Testis (tissue), 5 donors: ENCODE measurements at places on chromosomes 4 and X. TPM values are rescaled to one million over a fixed set of nuclear protein-coding genes. Genes with fewer than 3 reads are reported as not detected.

GRCh38 chr4:77155631-77156452 lies 1.2 kb upstream of the CCNG2 start:
- DNase-seq = no peak

- DNase-seq = no peak
Observed at GRCh38 chr4:141759796-141760425, 123.5 kb downstream of the IL15 start.

DNA sequence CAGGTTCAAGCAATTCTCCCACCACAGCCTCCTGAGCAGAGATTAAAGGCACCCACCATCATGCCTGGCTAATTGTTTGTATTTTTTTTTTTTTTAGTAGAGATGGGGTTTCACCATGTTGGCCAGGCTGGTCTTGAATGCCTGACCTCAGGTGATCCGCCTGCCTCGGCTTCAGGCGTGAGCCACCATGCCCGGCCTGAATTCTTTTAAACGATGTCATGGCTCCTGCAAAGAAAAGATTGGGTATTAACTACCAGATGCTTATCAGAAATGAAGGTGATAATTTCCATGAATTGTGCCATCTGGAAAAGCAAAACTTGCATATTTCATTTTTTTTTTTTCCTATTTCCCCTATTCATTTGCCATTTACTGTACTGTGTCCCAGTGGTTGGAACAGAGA lies 195.7 kb upstream of the IGFBP7 start:
- no peak for DNase-seq

DNA sequence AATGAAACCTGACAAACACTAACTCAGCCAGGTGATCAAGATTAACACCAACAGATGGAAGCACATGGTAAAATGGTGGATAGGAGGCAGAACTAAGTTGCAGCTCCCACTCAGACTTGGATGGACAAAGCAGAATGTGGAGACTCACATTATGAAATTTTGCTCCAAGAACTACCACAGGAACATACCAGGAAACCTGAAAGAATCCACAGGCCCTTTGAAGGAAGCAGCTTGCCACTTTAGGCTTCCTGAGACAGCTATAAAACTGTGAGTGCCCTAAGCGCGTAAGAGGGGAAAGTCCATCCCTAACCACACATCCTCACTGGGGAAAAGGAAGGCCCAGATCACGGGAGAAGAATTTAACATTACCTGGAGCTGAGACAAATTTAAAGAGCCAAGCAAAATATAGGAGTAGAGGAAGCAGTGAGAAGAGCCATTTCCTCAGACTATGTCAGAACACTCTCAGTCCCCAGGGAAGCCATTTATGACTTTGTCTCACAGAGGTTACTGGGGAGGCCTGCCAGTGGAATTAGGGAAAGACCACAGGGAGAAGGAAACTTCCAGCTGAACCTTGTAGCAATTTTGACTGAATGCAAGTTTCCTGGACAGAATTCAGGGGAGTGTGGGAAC lies 224.5 kb downstream of the TEX13C start:
- no peak for DNase-seq

DNA sequence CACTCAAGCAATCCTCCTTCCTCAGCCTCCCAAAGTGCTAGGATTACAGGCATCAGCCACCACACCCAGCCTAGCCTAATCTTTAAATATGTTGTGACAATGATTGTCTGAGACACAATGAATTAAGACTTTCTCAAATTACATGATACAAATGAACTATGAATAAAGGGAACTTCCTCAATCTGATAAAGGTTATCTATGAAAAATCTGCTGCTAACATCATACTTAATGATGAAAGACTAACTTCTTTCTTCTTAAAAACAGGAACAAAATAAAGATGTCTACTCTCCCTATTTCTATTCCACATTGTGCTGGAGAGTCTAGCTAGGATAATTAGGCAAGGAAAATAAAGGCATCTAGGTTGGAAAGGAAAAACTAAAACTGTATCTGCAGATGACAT lies 60.0 kb downstream of the PDHA1 start:
- DNase-seq = no peak

DNA sequence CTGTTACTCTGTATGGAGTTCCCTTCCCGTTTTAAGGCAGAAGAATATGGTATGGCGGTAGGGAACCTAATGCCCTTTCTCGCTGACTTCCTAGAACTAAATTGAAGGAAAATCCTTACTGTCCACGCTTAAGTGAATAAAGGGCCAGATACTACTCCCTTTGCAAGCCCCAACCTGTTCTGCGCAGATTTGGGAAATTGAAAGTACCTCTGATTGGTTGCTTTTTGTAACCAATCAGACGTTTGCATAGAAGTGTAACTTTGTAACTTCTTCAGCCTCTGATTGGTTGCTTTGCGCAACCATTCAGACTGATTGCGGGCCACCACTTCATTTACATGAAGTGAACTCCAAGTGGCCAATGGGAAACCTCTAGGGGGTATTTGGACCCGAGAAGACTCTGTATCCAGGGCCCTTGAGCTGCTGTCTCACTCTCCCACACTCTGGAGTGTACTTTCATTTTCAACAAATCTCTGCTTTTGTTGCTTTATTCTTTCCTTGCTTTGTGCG lies 1.2 kb upstream of the TMEM33 start:
- peak; percentile 54 for DNase-seq

DNA sequence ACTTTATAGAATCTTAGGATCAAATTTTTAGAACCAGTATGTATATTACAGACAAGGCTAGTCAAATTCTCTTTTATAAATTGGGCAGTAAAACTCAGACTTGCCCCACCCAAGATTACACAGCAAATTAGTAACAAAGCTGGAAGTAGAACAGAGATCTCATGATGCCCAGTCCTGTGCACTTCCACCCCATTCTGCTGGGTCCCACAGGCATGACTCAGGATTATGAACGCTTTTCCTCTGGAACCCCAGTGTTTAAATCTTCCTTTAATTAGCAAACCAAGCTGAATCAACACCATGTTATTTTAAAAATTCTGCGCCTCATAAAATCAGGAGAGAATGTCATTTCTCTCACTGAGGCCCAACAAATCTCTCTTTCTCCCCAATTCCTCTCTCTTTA lies 1.5 kb upstream of the IL13RA2 start:
- no peak for DNase-seq

GRCh38 chrX:113980953-113981352 lies 602.9 kb upstream of the HTR2C start:
- no peak for DNase-seq

DNA sequence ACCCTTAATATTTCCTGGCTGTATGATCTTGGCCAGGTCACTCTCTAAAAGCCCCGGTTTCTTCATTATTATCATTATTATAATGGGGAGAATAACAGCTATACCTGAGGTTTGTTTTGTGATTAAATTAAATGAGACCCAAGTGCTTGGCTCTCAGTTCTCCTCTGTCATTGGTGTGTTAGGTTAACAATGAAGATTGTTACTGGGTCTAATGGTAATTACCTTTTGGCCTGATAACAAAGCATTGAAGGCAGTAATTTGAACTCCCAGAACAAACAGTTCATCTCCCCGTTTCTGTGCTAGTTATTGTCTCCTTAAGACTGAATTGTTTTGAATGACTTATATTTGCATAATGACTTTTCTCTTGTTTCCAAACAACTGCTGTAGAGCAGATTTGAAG lies 6.8 kb upstream of the ANAPC4 start:
- DNase-seq = no peak

DNA sequence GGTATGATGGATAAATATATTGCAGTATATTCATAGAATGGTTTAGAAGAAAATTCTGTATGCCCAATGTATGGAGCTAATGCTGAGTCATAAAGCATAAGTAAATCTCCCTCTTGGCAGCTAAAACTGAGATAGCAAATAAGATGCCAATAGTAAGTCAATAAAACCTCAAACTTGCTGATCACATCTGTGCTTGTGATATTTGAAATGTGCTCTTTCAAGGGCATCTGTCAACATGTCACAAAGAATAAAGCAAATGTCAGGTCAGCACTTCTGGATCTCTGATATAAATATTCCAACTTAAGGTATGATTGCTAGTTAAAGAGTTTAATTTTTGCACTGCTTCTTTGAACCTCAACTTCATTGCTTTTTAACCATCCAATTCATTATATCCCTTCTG lies 262.3 kb upstream of the EMCN start:
- no peak for DNase-seq

DNA sequence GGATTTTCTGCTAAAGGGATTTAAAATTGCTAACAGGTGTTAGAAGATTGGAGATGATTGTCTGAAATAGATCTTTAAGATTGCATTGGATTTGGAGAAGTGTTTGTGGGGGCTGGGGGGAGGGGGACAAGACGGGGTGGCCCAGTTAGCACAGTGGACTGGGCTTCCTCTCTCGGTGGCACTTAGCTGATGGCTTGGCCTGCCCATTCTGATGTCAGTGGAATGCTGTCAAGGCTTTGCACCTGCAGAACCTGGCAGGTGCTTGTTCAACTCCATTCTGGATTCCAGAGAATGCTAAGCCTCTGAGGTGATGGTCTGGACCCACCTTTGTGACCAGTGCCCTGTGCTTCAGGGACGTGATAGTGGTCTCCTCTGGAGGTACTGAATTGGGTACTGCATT lies 43.7 kb downstream of the ADD1 start:
- no peak for DNase-seq

- DNase-seq = peak; percentile 7
Observed at GRCh38 chr4:6463311-6464289, 8.8 kb downstream of the PPP2R2C start.

DNA sequence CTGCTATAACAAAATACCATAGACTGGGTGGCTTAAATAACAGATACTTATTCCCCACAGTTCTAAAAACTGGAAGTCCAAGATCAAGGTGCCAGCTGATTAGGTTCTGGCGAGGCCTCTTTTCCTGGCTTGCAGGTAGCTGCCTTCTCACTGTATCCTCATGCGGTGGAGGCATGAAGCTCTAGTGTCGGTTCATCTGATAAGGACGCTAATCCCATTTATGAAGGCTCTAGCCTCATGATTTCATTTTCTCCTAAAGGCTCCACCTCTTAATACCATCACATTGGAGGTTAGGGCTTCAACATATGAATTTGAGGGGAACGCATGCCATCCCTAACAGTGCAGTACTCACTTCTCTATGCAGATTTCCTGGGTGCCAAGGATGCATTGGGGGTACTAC lies 57.9 kb upstream of the STIM2 start:
- DNase-seq = no peak

DNA sequence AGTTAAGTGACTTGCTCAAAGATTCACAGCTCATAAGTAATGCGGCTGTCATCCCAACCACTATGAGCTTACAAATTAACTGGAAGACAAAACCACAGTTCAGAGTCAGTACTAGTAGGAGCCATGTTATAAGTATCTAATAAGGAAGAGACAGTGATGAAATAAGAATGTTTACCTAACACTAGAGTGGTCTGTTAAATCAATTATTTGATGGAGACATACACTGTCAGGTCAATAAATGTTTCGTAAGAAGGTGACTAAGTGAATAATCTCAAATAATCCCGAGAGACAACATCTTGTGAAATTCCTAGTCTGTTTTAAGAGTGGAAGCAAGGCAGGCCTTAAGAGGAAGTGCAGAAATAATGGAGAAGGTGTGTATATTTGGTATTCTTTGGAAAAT lies 25.8 kb upstream of the AMELX start:
- DNase-seq = no peak

GRCh38 chrX:12986164-12986779 lies 11.4 kb downstream of the TMSB4X start:
- no peak for DNase-seq

DNA sequence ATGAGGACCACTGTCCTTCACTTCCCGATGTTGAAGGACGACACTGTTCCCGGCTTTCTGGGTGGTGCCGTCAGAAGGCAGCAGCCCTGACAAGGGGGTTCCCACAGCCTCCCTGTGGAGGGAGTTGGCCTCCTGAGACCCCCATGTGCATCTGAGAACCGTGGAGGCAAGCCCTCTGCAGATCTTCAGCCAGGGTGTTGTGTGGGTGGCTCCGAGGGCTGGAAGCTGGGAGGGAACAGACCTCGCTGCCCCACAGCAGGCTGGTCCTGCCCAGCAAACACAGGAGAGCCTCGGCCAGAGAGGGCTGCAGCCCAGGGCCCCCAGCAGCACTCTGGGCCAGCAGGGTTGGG lies 16.2 kb downstream of the DGKQ start:
- DNase-seq = no peak

DNA sequence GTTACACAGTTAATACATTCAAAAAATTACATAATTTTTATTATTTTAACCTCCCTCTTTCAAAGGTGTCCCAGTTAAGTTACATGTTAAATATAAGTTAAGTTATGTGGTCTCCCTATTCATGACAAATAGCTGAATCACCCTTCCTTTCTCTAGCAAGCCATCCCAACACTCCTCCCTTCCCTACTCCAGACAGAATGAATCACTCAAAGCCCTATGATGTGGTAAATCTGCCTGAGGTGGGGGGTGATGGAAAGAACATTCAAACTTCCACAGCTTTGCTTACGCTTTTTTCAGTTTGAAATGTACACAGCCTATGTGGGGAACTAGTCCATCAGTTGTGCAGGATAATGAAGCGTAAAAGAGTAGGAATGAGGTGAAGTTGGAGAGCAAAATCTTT lies 90.2 kb downstream of the CXCL13 start:
- DNase-seq = no peak

DNA sequence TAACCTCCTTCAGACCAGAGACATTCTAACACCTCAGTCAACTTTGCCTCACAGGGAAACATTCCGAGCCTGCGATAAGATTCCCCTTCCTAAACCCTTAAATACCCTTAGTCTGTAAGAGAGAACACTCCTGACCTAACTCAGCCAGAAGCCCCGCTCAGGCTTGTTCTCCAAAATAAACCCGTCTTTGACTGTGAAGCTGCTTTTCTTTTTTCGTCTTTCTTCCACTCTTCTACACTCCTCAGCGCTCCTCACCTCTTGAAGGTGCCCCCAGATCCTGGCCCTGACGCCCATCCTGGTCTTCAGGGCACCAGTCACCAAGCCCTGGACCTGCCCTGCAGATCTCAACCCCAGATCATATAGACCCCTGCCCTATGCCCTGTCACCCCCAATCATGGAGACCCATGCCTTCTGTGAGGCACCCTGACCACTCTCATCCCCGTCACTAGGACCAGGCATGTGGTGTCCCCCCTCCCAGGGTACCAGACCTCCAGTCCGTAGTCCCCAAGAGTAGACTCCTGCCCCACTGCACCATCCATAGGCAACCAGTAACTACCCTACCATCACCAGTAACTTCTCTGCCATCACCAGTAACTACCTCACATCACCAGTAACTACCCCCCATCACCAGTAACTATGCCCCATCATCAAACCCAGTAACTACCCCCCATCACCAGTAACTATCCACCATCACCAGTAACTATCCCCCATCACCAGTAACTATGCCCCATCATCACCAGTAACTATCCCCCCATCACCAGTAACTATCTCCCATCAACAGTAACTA lies 3.5 kb downstream of the ASMTL start:
- DNase-seq = peak; percentile 7

- no peak for DNase-seq
Observed at GRCh38 chr4:42609051-42609450, 47.9 kb downstream of the ATP8A1 start.

The FHIP1A gene
- 16.2 TPM for total RNA-seq

The CHRDL1 gene
- 3.4 TPM for total RNA-seq

The UGT2B15 gene
- total RNA-seq = 0.50 TPM

The TMEM154 gene
- 0.63 TPM for total RNA-seq

The TKTL2 gene
- total RNA-seq = 45.9 TPM
